ENCODE measurements at places on chromosomes 16 and 17.

DNA sequence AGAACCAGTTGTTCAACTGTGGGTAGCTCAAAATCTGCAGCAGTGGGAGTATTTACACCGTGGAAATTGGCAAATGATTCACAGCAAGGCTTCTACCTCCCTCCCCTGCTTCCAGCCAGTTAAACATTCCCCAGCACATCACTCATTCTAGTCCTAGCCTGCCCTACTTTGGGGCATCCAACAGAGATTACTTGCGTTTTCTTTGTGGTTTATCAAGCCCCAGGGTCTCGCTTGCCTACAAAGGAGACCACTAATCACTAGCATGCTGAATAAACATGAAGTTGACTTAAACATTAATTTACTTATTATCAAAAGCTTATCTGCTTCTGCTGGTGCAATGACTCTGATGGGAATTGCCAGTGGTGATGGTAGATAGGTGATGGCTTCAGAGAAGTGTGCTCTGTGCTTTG, 94.5 kb downstream of the MARF1 start:
- DNase-seq, result no peak

DNA sequence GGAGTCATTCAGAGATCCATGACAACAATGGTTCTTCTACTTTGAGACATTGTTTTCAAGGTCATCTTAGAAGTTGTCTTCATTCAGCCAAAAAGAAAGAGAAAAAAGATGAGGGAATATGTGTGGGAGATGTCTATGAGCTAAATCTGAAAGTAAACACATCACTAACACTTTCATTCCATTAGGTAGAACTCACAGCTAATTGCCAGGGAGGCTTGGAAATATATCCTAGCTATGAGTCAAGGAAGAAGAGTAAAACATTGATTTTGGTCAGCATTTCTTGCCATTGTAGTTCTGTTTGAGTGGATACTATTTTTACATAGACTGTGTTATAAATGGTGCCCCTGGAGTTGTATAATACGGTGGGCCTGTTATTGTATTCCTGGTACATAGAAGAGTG, 316.4 kb upstream of the MYOCD start:
- no peak for DNase-seq

- DNase-seq, result no peak
Observed at GRCh38 chr17:36525113-36525512, 9.6 kb downstream of the MYO19 start.

DNA sequence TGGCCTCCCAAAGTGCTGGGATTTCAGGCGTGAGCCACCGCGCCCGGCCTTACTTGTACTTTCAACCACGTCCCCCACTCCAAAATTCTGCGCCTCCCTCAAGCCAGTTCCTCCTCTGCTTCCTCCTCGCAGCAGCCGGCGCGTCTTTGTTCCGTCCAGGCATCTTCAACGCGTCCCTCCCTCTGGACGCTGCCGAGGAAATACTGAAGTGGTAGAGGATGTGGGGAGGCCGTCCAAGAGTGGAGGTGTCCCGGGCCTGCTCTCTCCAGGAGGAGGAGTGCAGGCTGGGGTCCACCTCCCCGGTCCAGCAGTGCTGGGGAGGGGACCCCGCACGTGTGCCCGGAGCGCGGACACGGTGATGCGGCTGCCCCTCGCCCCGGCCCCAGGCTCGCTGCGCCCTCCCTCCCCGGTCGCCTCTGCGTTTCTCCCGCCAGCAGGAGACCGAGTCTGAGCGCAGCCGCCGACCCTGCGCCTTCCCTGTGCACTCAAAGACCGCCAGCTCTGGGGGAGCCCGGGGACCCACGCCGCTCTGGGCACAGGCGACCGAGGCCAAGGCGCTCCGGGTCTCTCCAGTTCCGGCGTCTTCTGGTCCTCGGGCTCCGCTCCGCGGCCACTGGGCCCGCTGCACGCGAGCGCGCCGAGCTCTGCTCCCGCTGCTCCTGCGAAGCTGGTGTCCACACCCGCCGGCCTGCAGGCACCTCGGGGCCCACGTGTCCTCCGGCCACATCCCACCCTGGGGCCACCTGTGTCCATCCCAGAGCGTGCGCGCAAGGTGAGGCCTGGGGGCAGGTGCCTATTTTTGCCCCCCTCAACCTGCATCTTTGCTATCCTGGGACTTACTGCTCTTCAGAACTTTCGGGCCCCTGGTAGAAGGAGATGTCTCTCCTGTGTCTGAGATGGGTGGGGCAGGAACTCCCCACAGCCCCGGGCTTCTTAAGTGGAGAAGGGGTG, 31.7 kb downstream of the OSBPL7 start:
- DNase-seq, result no peak

GRCh38 chr17:63275318-63275970, 170.7 kb downstream of the CYB561 start:
- no peak for DNase-seq

DNA sequence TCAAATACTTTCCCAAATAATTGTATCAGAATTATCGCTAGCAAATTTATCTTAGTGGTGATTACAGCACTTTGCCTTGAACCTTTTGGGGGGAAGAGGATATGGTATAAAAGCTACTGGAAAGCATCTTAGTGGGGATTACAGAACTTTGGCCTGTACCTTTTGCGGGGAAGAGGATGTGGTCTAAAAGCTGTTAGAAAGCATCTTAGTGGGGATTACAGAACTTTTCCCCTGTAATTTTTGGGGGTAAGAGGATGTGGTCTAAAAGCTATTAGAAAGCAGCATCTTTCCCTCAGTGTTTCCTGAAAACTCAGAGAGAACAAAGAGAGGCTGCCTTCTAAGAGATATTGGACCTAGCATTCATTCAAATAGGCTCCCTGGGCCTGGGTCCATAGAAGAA, 4.1 kb downstream of the SLFN12 start:
- no peak for DNase-seq

DNA sequence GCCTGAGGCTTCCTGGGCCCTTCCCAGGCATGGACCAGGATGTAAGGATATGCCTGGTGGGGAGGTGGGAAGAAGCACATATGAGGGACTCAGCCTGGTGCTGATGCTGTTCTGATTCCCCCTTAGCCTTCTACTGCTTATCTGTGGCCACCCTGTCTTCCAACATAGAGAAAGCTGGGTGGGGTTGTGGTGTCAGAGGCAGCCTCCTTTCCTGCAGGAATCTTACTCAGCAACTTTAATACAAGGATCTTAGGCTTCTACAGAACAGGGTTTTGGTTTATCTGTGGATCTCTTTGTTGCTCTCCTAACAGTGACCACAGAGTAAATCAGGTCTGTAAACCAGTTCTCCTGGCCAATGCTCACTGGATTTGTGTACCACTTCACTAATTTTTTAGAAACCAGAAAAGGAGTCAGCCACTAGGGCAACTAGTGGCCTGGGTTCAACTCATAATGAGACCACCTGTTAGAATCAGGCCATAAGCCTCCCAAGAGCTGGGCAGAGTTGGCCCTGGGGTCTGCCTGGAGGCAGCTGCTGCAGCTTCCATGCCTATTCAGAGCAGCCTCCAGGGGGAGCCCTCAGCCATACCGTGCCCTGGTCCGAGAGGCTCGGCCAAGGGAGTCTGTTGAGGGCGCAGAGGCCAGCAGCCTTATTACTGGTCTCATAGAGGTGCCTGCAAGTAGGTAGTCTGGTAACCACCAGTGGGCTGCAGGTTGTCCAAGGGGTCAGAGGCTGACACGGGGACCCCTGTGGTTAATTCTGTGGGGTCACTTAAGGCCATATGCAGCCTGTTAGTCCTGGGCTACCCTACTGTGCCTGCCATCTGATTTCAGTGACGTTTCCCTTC, 7.1 kb downstream of the HAS3 start:
- peak; percentile 72 for DNase-seq

GRCh38 chr17:31558748-31559583, 167.5 kb downstream of the RAB11FIP4 start:
- DNase-seq, result peak; percentile 70

- DNase-seq, result no peak
Observed at GRCh38 chr16:30368122-30368791, 2.0 kb downstream of the TBC1D10B start.

- DNase-seq, result no peak
Observed at GRCh38 chr17:76844485-76844829, 23.7 kb upstream of the MGAT5B start.

DNA sequence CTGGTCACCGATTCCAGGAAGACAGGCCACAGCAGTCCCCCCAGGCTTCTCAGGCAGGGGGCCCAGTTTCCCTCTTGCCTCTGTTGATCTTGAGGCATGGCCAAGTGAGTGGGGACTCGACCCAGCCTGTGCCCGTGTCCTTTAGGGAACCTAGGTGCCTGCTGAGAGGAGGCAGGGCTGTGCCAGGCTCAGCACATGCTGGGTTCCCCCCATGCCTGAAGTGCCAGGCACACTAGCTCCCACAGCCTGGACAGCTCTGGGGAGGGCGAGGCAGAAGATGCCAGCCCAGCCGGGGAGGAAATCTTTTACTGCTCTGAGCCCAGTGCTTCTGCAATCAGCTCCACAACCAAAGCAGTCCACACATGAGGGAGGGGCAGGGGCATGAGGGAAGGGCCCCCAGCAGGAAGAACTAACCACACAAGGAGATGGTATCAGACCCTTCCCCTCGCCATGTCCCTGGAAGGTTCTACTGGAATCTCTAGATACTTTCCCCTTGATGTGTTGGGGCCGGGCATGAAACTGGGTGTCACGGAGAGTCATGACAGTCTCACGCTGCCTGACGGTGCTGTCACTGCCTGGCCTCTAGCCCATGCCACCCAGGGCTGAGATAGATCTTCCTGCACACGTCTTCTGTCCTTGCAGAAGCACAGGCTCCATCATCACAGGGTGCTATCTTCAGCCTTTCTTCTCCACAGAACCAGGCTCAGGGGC, 25.5 kb downstream of the MYO18A start:
- DNase-seq, result no peak

- no peak for DNase-seq
Observed at GRCh38 chr17:43443381-43443780, 40.4 kb upstream of the DHX8 start.

DNA sequence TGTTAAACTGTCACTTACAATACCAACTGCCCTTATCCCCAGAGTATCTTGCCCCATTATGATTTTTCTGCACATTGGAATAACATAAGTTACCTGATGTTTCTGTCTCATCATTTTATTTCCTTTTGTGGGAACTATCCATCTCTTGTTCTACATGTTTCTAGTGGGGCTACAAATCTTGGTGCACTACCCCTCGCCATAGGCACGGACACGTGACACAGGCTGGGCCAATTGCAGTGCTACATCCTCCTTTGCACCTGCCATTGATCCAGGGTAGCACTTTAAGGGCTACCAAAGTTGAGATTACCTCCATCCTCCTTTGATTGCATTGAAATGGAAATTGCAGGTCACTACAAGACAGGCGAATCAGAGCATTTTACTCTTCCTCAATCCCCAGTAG, 14.2 kb upstream of the SYT17 start:
- DNase-seq, result peak; percentile 82

DNA sequence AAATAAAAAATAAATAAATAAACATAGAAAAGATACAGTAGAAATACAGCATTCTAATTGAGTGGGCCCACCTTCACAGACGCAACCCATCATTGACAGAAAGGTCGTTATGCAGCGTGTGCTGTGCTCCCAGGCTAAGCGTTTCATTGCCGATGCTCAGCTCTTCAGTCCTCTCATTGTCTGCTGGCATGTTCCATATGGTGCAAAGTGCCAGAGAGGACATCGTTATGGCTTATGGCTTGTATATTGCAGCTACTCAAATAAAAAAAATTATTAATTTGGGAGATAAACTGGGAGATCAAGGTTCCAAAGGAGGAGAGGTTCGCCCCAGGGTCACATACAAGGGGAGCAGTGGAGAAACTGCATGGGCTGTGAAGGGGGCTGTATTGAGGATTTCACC, 11.3 kb upstream of the UBALD2 start:
- DNase-seq, result no peak

DNA sequence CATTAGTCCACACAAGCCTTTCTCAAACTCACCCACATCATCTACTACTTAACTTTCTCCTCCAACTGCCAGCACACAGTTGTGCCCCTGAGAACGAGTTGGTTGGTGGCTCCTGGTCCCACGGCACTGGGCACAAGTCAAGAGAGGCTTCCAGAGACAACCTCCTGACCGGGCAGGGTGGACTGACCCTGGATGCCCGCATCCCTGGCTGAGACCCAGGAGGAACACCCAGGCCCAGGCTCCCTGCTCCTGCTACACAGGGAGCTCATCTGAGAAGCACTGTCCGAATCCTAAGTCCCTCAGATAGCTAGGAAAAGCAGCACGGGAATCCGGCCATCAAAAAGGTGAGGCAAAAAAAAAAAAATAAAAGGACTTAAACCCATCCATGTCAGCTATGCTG, 29.0 kb downstream of the WDR45B start:
- DNase-seq, result no peak

DNA sequence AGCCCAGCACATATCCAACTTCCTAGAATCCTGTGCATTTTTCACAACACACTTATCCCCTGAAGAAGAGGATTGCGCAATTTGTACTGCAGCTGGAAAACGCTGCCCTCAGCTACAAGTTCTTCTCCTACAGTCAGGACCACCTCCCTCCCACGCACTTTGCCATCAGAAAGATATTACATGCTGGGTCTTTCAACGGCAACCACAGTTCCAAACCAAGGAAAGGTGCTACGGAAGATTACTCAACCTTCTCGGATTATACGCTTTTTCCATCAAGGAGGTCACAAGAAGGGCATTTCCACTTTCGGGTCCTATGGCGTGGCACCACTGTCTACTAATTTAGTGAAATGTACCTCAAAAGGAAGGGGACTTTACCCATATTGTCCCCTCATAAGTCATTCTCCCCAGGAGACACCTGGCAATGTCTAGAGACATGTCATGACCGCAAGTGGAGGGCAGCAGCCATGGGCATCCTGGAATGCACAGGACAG, 35.2 kb downstream of the USP7 start:
- no peak for DNase-seq

DNA sequence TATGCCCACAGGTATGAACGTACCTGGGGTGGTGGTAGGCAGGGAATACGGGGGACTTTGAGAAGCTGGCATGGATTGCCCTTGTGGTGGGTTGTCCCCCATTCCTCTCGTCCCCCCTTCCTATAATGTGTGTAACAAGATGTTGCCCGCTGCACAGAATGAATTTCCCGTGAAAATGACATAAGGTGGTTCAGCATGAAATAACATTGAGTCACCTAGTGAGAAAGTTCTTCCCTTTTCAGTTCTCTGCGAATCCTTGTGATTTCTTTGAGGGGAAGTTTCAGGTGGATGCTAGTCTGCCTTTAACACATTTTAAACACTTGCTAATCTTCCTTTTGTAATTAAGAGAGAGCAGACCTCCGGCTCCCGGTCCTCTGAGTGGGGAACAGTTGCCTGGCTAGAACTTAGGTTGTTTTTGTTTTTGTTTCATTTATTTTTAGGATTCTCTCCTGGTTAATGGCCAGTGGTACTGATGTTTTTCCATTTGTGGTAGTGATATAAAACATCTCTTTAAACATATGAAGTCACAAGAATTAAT, 58.9 kb downstream of the RAP1GAP2 start:
- DNase-seq, result no peak

DNA sequence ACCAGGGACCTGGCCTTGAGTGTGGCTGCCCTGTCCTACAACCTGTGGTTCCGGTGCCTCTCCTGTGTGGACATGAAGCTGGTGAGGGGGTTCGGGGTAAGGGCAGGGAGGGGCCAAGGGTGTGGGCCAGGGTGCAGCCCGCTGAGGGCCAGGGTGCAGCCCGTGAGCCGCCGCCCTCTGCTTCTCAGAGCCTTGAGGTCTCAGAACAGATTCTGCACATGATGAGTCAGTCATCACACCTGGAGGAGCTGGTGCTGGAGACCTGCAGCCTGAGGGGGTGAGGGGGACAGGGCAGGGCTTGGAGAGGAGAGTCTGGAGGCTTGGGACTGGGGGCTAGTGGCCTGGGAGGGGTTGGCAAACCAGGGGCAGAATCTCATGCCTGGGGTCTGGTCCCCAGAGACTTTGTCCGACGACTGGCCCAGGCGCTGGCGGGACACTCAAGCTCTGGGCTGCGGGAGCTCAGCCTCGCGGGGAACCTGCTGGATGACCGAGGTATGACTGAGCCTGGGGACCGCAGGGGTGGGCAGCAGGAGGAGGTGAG, 2.2 kb downstream of the CARMIL2 start:
- no peak for DNase-seq

Measured in NAMALWA (cell line).